Upper lobe of right lung (tissue), 1 donor: ENCODE measurements at places on chromosomes 5 and 9. TPM values are rescaled to one million over a fixed set of nuclear protein-coding genes. Genes with fewer than 3 reads are reported as not detected.
A peak's percentile ranks its signal among the peaks of the same experiment; 100 is the strongest.

DNA sequence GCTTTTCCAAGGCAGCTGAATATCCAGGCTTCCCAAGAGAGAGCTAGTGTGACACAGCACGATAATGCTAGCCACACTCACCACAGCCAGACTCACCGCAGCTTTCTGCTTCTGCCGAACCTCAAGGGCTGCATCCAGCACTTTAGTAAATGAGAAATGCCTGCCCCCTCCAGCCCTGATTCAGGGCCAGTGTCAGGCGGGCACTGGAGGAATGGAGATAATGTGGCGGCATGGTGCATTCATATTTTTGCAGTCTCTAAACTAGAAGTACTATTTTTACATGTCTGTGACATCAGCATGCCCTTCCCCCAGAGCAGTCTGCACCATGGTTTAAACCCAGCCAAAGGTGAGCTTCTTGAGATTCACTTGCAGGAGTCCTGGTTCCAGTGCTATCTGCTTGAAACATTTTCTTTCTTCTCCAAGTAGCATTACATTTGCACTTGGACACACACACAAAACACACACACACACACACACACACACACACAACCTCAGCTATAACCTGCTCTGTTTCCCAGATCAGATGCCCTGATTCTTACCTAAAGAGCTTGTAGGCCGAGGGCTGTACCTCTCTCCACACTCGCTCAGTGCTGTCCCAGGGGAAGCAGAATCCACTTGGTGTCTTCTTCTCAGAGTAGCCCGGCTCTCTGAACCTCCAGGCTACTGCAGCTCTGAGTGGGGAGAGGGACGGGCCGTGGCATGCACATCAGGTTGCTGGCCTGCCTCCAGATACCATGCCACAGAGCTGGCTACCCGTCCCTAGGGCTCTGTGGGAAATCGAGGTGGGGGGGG, at the start of gene FGF1:
TSS of gene FGF1 (minus strand) at position 673 of the 792 bp plus-strand sequence. CDS start 71,963 bp downstream, outside the sequence.
- no peaks in the 10 kb centered on the region for H3K36me3 ChIP-seq
- no peak within 1 kb of the TSS for H3K27ac ChIP-seq
- peaks cover 4% of the 10 kb centered on the region for H3K4me1 ChIP-seq
- H3K27me3 ChIP-seq: no peaks in the 10 kb centered on the region

- peak; percentile 59 for DNase-seq
- H3K27me3 ChIP-seq: no peaks in the 10 kb centered on the region
- H3K4me3 ChIP-seq: no peak overlapping the region
These were observed 7.7 kb downstream of the NOXA1 start for GRCh38 chr9:137430723-137431415.

MOCS2 gene
- total RNA-seq: 33.0 TPM

DNA sequence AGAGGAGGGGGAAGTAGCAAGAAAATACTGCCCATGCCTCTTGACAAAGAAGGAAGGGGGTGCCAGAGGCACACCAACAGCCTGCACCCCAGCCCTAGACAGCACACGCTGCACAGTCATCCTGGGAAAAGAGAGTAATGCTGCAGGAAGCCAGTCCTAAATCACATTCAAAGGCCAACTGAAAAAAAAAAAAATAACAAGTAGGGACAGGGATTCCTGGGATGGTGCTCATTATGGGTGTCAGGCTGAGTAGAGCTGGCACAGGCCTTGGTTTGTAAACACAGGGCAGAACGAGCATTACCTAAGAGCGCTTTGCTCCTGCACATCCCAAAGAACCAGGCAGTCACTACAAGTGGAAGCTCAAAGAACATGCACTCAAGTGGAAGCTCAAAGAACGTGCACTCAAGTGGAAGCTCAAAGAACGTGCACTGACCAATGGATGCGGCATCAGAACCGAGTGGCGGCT, 7.8 kb downstream of the RAPGEF1 start:
- H3K36me3 ChIP-seq: no peaks in the 10 kb centered on the region
- H3K27me3 ChIP-seq: no peaks in the 10 kb centered on the region
- DNase-seq: no peak
- peaks cover 93% of the 10 kb centered on the region for H3K4me1 ChIP-seq
- H3K27ac ChIP-seq: peak overlapping the region; percentile 65
- H3K4me3 ChIP-seq: no peak overlapping the region

SH3TC2 gene
- 1.4 TPM for total RNA-seq

FAM153A gene
- total RNA-seq: 4.3 TPM

FOXB2 gene
- total RNA-seq: not detected

- H3K36me3 ChIP-seq: peaks cover 4% of the 10 kb centered on the region
- peak overlapping the region; percentile 11 for H3K4me3 ChIP-seq
- no peaks in the 10 kb centered on the region for H3K27me3 ChIP-seq
- H3K27ac ChIP-seq: peak overlapping the region; percentile 53
These were observed 38.3 kb downstream of the PIK3R1 start for GRCh38 chr5:68253624-68254585.

MAP1B gene
- total RNA-seq: 20.5 TPM

- no peak overlapping the region for H3K27ac ChIP-seq
- H3K27me3 ChIP-seq: no peaks in the 10 kb centered on the region
- no peak for DNase-seq
These were observed 301.6 kb upstream of the PDE4D start for GRCh38 chr5:60195083-60195482.

DNA sequence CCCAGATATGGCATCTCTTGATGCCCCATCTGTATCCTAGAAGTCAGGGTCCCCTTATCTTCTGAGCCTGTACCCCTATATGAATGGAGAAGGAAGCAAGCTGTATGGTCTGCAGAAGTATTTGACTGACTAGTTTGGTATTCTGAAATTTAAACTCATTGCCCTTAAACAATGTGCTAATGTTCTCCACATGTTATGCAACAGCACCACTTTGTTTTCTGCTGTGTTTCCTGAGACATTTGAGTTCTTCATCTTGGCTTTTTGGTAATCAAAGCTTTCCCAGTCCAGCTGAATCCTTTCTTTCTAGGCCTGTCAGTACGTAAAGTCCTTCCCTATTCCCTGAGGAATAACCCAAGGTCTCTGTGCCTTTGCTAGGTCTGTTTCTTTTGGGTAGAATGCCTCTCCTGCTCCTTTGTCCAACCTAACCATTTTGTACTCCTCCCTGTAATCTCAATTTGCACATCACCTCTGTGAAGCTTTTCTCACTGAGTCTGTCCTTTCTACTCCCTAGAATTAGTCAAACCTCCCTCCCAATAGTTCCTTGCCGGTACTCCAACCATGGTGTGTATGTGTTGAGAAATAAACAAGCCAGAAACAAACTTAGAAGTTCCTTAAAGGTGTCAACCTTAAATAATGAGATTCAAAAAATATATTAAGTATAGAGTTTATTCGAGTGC, 72.1 kb upstream of the HSPB3 start:
- no peak overlapping the region for H3K27ac ChIP-seq
- H3K36me3 ChIP-seq: no peaks in the 10 kb centered on the region
- H3K27me3 ChIP-seq: no peaks in the 10 kb centered on the region
- no peaks in the 10 kb centered on the region for H3K4me1 ChIP-seq

- no peaks in the 10 kb centered on the region for H3K27me3 ChIP-seq
- no peak for DNase-seq
- no peaks in the 10 kb centered on the region for H3K36me3 ChIP-seq
- peaks cover 41% of the 10 kb centered on the region for H3K4me1 ChIP-seq
- H3K4me3 ChIP-seq: no peak overlapping the region
- H3K27ac ChIP-seq: no peak overlapping the region
These were observed 211.5 kb downstream of the GAPVD1 start for GRCh38 chr9:125472926-125473701.

DNA sequence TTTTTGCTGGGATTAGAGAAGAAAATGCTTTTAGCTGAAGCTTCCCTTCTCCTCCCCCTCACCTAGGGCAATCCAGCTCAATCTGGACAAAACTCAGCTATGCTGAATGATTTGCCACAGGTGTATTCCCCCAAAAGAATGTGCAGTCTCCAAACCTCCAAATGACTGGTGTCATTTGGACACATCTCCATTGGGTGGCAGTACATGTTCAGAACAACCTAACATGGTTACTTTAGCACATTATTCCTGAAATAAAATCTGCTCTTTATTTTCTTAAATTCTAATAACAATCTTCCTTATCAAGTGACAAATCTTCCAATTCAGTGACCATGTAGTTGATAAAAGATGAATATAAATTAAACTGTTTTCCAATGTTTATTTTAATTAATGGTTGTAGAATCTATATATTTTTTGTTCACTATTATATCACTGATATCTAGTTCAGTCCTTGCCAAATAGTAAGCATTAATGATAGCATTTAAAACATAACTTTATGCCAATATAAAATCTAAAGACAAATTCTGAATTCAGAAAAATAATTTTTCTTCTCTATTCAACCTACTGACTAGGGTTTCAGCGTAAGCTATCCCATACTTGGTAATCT, 61.3 kb upstream of the MOCS2 start:
- DNase-seq: no peak
- no peak overlapping the region for H3K4me3 ChIP-seq
- peaks cover 11% of the 10 kb centered on the region for H3K4me1 ChIP-seq
- H3K36me3 ChIP-seq: no peaks in the 10 kb centered on the region

- no peak overlapping the region for H3K27ac ChIP-seq
- DNase-seq: no peak
- H3K36me3 ChIP-seq: peaks cover 4% of the 10 kb centered on the region
- peaks cover 6% of the 10 kb centered on the region for H3K4me1 ChIP-seq
- H3K4me3 ChIP-seq: peak overlapping the region; percentile 96
- no peaks in the 10 kb centered on the region for H3K27me3 ChIP-seq
These were observed 1.5 kb downstream of the ZCCHC7 start for GRCh38 chr9:37121881-37122280.

IFNA2 gene
- not detected for total RNA-seq

IL7R gene
- total RNA-seq: 226 TPM

DNA sequence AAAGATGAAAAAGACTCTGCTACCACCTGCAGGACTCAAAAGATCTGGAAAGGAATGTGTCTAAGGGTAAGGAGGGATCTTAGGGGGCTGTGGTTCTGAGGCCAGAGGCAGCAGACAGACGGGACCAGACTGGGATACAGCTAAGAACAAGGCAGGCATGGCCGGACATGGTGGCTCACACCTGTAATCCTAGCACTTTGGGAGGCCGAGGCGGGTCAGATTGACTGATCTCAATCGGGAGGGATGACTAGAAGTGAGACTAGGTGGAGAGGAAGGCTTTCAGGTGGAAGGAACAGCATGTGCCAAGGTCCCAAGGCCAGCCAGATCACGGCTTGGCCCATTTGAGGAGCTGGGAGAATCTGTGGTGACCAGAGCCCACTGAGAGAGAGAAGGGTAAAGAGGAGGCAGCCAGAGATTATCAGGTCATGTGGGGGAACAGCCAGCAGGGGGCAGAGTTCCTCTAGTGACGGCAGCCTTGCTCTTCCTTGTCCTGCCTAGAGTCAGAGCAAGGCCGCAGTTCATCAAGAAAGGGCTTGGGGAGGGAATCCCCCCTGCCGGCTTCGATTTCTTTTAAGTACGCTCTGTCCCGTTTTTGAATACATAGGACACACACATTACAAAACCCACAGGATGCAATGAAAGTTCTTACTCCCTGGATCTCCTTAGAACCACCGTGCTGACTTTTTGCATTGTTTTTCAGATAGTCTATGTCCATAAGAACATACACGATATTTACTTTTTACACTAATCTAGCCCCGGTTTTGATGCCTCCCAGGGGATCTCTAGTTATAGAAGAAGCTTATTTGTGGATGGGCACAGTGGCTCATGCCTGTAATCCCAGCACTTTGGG, 2.6 kb upstream of the OLFML2A start:
- H3K36me3 ChIP-seq: no peaks in the 10 kb centered on the region
- DNase-seq: peak; percentile 88
- no peak overlapping the region for H3K27ac ChIP-seq
- no peak overlapping the region for H3K4me3 ChIP-seq
- peaks cover 20% of the 10 kb centered on the region for H3K4me1 ChIP-seq

GRCh38 chr5:64149268-64149667, 16.4 kb upstream of the RNF180 start:
- no peak for DNase-seq
- H3K27me3 ChIP-seq: no peaks in the 10 kb centered on the region
- H3K4me3 ChIP-seq: no peak overlapping the region
- no peak overlapping the region for H3K27ac ChIP-seq

- H3K27me3 ChIP-seq: no peaks in the 10 kb centered on the region
- H3K36me3 ChIP-seq: peaks cover 1% of the 10 kb centered on the region
- no peak overlapping the region for H3K4me3 ChIP-seq
These were observed 67.1 kb downstream of the SIL1 start for GRCh38 chr5:139131062-139131461.

FOXD4L3 gene
- total RNA-seq: not detected

KCTD16 gene
- total RNA-seq: 5.1 TPM

GRCh38 chr5:60540856-60541805, 158.8 kb downstream of the DEPDC1B start:
- DNase-seq: no peak
- no peaks in the 10 kb centered on the region for H3K27me3 ChIP-seq
- H3K4me1 ChIP-seq: no peaks in the 10 kb centered on the region
- no peak overlapping the region for H3K27ac ChIP-seq

DNA sequence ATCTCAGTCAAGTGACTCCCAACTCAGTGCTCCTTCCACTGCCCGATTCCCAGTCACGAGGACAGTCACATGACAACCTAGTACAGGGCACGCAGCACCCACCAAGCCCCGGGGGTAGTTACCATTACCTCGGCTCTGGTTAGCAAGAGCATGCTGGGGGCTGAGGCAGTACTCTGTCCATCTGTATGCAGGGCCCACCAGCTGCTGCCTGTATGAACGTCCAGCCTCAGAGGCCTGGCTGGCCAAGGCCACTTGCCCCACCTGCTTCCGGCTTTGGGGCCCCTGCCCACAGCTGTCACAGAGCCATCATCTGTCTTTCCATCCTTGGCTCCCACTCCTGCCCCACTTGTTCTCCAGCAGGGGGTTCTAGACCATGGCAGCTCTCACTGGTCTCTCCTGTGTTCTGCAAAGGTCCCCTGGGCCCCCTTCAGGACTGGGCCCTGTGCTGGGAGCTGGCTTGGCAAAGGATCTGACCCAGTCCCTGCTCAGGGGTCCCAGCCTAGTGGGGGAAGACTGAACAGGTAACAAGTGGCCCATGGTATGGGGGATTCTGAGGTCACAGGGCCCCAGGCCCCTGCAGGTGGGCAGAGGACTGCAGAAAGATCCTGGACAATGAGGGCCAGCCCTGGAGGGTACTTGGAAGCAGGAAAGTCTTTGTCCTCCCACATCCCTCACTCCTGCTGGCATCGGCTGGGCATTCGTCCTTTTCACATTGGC, 3.3 kb downstream of the RPL35 start:
- no peak for DNase-seq
- H3K4me3 ChIP-seq: no peak overlapping the region
- no peak overlapping the region for H3K27ac ChIP-seq
- H3K36me3 ChIP-seq: peaks cover 46% of the 10 kb centered on the region
- no peaks in the 10 kb centered on the region for H3K27me3 ChIP-seq
- H3K4me1 ChIP-seq: peaks cover 25% of the 10 kb centered on the region

CBY3 gene
- not detected for total RNA-seq

SERINC5 gene
- total RNA-seq: 60.4 TPM

GRCh38 chr5:133489632-133490031, 122.7 kb downstream of the FSTL4 start:
- DNase-seq: no peak
- no peaks in the 10 kb centered on the region for H3K27me3 ChIP-seq
- no peak overlapping the region for H3K4me3 ChIP-seq
- peaks cover 13% of the 10 kb centered on the region for H3K4me1 ChIP-seq
- no peak overlapping the region for H3K27ac ChIP-seq

NR3C1 gene
- total RNA-seq: 101 TPM

- H3K27ac ChIP-seq: peak overlapping the region; percentile 30
- no peak overlapping the region for H3K4me3 ChIP-seq
- no peaks in the 10 kb centered on the region for H3K36me3 ChIP-seq
- H3K4me1 ChIP-seq: peaks cover 3% of the 10 kb centered on the region
These were observed 80.3 kb upstream of the PHYKPL start for GRCh38 chr5:178312880-178313282.

- no peaks in the 10 kb centered on the region for H3K36me3 ChIP-seq
- H3K4me1 ChIP-seq: no peaks in the 10 kb centered on the region
- DNase-seq: no peak
- H3K4me3 ChIP-seq: no peak overlapping the region
These were observed 30.7 kb upstream of the ERAP1 start for GRCh38 chr5:96838201-96839070.

REEP2 gene
- total RNA-seq: 0.55 TPM
